Large intestine (tissue), 12 donors: ENCODE measurements at places on chromosomes 2 and 18. TPM values are rescaled to one million over a fixed set of nuclear protein-coding genes. Genes with fewer than 3 reads are reported as not detected.

Gene PRKAG3
- polyA plus RNA-seq, result 0.07 TPM

DNA sequence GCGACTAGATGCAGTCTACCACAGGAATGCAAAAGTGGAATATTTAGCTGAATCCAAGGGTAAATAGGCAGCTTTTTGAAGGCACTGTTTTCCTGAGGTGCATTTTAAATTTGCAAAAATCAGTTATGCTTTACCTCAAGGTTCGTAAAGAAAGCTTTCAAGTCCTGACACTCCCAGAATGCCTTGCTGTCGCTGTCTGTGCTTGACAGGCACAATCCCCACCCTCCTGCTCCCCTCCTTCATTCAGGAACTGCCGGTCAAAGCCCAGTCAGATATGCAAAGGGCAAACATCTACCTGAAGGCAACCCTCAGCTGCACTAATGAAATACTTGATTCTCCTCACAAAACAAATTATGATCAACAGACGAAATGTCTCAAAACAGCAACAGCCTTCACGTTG is 97.4 kb upstream of the DDX18 start:
- no peak overlapping the region for H3K27ac ChIP-seq
- no peaks in the 10 kb centered on the region for H3K27me3 ChIP-seq
- H3K36me3 ChIP-seq, result no peaks in the 10 kb centered on the region
- H3K4me1 ChIP-seq, result no peaks in the 10 kb centered on the region
- no peak for DNase-seq

Gene POMC
- 4.0 TPM for polyA plus RNA-seq

Gene CCDC85A
- 1.0 TPM for polyA plus RNA-seq

- DNase-seq, result peak; percentile 49
- peak overlapping the region; percentile 4 for H3K27ac ChIP-seq
- peaks cover 6% of the 10 kb centered on the region for H3K4me1 ChIP-seq
- no peaks in the 10 kb centered on the region for H3K36me3 ChIP-seq
Measured at GRCh38 chr2:226600184-226600583, 199.4 kb downstream of the IRS1 start.

GRCh38 chr2:204251158-204251997 is 293.9 kb upstream of the PARD3B start:
- no peak overlapping the region for H3K27ac ChIP-seq
- no peak for DNase-seq
- no peaks in the 10 kb centered on the region for H3K4me1 ChIP-seq
- no peak overlapping the region for H3K4me3 ChIP-seq
- no peaks in the 10 kb centered on the region for H3K27me3 ChIP-seq

Gene ZBTB7C
- polyA plus RNA-seq, result 1.7 TPM

- H3K4me3 ChIP-seq, result no peak overlapping the region
- peaks cover 3% of the 10 kb centered on the region for H3K4me1 ChIP-seq
- peaks cover 79% of the 10 kb centered on the region for H3K27me3 ChIP-seq
- peak; percentile 16 for DNase-seq
- no peaks in the 10 kb centered on the region for H3K36me3 ChIP-seq
Measured at GRCh38 chr2:232418466-232419244, 12.0 kb downstream of the ALPG start.

DNA sequence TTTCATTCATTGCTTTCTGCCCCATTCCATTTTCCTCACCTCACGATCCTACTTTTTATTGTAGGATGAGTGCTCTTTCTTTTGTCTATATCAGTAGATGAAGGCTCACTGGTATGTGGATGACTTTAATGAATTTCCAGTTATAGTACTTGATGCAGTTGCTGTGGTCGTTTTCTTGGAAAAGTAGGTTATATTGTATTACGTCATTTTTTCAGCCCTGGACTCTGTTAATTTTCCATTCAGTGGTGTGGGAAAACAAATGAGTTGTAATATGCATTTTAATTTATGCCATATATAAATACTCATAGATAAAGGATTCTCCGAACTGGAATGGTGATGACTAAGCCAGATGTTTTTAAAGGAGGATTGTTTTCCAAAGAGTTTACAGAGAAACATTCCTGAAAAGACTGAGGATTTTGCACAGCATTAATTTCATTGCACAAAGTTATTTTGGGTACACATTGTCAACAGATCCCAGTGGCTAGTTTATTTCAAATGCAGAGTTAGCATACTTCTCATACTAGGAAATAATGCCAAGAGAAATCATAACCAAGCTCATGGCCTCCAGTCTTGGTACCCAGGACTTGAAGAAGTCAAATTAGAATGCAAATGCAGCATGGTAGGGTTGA is 189.7 kb downstream of the PAX3 start:
- H3K27ac ChIP-seq, result no peak overlapping the region
- H3K4me3 ChIP-seq, result no peak overlapping the region
